ENCODE measurements at places on chromosomes 13 and 19.
A peak's percentile ranks its signal among the peaks of the same experiment; 100 is the strongest.

DNA sequence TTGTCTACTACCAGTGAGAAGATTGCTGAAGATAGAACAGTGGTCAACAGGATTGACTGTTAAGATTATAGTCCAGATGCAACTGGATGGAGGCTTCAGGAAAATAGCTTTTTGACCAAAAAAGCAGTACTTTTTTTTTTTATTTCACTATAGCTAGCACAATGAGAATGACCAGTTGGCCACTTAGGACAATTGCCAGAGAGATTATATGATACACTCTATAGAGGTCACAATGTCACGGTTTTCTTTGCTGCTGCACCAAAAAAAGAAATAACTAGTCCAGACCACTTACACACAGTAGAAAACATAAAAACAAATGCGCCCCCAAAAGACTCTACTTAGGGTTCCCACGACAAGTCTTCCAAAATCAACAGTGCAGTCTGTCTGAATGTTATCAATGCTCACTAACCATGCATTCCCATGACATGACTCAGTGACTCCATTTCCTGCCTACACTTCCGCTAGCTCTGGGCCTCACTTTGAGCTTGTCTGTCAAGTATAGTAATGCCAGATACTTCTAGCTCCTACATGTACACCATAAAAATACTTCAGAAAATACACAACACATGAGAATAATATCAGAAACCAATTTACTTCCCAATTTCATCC, 209.1 kb upstream of the STARD13 start:
- DNase-seq, result no peak

- DNase-seq, result no peak
Measured at GRCh38 chr13:110132225-110132982, 174.6 kb downstream of the COL4A1 start.

- no peak for DNase-seq
Measured at GRCh38 chr13:59906413-59907049, 257.2 kb downstream of the DIAPH3 start.

DNA sequence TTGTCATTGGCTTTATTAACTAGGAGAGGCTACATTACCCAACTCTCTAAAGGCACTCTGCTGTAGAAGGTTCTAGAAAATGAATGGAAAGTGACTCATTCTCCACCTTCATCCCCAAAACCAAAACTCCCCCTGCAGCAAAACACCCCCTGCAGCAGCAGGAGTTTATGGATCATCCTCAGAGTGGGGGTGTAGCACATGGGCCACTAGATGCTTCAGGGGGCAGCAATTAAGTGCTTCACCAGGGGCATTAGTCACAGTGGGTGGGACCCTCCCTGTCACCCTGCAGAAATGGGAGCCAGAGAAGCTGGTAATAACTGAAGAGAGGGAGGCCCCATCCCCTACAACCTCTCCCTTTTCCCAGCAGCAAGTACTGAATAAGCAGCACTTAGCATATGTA, 64.5 kb upstream of the MED4 start:
- no peak for DNase-seq

GRCh38 chr13:74062933-74063332, 71.3 kb downstream of the KLF12 start:
- DNase-seq, result no peak

- DNase-seq, result no peak
Measured at GRCh38 chr19:17170538-17171297, 44.4 kb upstream of the USE1 start.

GRCh38 chr19:58544591-58545285, 874 bp downstream of the TRIM28 start:
- peak; percentile 50 for DNase-seq

GRCh38 chr13:68124437-68125086, 894.4 kb upstream of the PCDH9 start:
- no peak for DNase-seq

GRCh38 chr13:27168086-27168485, 3.5 kb downstream of the USP12 start:
- no peak for DNase-seq

DNA sequence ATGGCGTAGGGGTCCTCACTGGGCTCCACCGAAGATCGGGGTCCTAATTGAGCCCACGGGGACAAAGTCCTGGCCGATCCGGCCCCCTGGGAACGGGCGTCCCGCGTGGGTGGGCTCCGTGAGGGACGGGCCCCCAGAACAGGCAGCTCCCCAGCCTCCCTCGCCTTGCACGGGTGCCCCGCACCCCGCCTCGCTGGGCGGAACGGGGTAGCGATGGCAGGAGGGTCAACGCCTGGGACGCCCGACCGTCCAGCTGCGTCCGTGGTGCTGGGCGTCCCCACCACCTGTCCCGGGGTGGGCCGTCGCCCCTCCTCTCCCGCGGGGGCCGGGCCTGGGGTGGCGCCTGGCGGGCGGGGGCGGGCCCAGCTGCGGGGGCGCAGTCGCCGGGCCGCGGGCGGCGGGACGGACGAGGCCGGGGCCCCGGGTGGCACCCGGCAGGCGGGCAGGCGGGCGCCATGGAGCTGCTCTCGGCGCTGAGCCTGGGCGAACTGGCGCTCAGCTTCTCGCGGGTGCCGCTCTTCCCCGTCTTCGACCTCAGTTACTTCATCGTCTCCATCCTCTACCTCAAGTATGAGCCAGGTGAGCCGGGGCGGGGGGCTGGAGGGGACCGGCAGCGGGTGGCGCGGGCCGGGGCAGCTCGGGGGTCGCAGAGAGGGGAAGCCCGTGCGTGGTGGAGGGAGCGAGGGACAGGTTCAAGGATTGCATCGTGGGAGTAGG, at the start of gene TMEM38A:
TSS of gene TMEM38A (plus strand) at position 377 of the 717 bp plus-strand sequence. CDS start at position 456, 79 bp downstream.
- peak; percentile 31 for DNase-seq

DNA sequence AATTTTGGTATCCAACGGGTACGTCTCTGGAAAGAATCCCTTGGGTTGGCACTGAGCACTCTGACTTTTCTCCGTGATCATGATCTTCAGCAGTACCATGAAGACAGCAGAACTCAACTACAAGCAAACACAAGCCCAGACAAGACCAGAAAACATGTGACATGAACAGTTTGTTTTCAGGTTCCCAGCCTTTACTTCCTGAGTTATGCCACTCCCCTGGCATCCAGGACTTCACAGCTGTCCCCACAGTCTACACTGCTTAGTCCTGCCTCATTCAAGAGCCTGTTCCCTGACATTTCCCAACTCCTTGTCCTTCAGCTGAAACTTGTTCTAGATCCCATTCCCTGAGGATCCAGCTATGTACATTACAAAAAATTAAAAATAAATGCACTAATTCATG, 4.9 kb upstream of the N4BP2L1 start:
- DNase-seq, result no peak

DNA sequence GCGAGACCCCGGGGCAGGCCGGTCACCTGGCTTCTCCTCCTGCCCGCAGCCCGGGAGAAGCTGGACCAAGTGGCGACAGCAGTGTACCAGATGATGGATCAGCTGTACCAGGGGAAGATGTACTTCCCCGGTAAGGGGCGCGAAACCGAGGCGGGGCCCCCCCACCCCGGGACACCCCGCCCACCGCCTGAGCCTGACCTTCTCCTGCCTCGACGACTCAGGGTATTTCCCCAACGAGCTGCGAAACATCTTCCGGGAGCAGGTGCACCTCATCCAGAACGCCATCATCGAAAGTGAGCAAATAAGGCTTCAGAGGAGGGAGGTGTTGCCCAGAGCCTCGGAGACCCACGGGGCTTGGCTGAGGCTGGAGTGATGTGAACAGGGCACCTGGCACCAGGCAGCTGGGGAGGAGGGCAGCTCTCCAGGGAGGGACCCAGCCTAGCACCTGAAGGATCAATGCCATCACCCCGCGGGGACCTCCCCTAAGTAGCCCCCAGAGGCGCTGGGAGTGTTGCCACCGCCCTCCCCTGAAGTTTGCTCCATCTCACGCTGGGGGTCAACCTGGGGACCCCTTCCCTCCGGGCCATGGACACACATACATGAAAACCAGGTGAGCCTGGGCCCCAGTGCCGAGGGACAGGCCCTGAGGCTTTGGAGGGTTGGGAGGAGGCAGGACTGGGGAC, 629 bp downstream of the IZUMO4 start:
- peak; percentile 39 for DNase-seq

DNA sequence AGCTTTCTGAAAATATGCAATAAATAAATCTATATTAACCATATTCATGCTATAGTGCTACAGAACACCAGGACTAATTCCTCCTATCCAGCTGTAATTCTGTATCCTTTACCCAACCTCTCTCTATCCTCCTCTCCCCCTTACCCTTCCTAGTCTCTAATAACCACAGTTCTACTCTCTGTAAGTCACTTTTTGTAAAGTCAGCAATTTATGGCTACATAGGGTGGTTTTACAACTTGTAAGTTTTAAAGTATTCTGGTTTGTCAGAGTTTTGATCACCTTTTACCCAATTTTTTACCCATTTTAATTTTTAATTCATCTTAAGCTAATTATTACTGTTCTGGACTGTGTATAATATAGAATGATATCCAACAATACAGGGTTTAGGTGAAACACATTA, 34.0 kb downstream of the MTRF1 start:
- DNase-seq, result no peak

DNA sequence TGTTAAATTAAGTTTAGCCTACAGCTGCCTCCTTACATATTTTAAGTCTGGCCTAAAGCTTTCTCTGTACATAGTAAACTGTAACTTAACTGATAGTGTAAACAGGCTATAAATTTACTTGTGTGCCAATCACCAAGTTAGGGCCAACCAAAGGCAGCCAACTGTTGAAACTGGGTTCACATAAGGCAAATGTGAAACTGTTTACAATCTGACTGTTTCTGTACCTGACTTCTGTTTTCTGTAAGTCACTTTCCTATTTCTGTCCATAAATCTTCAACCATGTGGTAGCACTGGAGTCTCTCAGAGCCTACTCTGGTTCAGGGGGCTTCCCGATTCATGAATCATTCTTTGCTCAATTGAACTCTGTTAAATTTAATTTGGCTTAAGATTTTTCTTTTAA, 103.1 kb downstream of the RAP2A start:
- DNase-seq, result no peak

DNA sequence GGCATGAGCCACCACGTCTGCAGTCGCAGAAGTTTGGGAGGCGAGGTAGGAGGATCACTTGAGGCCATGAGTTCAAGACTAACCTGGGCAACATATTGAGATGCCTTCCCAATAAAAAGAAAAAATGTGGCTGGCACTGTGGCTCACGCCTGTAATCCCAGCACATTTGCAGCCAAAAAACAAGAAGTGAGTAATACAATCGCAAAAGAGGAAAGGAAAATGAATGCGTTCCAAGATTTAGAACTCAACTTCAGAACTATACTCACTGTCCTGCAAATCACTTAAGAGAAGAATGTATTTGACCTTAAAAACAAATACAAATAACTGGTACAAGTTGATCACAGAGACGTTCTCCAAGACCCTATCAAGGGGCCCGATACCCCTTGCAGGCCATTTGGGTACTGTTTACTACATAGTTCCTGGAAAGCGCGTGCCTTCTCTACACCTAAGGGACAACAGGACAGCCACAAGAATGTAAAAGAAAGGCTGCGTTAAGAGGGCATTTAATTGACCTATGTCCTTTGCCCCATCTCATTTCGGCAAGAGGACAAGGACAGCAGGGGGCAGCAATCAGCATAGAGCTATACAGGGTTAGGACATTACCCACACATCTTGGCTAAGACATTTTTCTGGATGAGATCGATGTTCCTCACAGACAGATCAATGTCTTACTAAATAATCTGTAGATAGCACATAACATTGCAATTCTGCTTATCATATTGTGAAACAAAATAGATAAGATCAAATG, 41.3 kb downstream of the FLT3 start:
- DNase-seq, result no peak

DNA sequence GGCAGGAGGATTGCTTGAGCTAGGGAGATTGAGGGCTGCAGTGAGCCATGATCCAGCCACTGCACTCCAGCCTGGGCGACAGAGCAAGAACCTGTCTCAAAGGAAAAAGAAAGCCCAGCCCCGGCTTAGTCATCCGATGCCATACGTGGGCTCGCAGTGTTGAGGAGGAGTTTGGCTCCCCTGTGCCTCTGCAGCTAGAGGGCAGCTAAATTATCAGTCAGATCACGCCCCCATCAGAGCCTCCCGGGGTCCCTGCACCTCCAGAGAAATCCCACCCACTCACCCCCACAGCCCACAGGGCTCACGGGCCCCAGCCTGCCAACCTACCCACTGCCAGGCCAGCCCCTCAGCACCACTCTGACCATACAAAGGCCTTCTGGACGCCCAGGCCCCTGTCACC, 27.6 kb downstream of the MAU2 start:
- no peak for DNase-seq

DNA sequence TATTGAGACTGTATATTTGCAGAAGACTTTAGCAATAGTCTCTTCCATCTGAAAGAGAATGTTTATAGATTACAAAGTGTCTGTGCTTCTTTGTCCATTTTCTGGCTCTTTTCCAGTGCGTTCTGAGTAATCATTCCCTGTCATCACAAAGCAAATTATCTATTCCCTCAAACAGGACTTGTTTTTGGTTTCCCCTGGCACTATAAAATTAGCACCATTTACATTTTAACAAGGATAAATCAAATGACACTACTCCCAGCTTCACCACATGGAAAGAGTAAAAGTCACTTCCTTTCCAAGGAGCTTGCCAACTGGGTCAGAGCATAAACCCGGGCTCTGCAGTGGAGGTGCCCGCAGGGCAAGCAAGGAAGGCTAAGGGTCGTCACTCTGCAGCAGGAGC, 88.1 kb downstream of the SHISA2 start:
- DNase-seq, result no peak

DNA sequence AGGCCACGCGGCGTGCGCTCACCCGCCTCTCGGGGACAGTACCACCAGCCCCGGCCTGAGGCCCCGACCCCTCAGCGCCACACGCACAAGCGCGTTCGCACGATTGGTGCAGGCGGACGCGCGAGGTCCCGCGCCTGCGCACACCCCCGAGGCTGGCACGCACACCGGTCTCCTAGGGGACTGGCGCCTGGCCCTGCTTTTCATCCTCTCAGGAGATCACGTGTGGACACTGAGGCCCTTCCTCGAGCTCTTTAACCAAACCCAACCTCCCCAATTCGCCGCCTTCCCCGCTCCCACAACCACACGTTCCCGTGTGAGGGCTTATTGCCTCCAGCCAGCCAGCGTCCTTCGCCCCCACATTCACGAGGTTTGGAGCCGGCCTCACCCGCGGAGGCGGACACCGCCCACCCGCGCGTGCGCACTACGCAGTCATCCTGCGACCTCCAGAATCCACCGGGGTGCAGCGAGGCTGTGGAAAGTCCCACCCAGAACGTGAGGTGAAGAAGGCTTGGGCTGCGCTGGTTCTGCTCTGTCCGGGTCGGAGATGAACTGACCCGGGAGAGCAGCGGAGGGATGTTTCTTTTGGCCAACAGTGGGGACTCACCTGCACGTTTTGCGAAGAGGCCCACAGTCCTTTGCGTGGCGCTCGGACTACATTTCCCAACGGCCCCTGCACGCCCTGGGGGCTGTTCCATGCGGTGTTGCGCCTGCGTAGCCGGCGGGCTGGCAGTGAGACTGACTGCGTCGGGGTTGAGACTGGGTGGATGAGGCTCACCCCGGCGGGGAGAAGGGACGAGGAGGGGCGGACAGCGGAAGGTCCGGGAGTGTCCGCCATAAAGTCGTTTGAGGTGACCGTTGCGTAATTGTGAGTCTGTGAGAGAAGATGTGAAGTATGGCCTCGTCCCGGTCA, 539 bp upstream of the ZNF667 start:
- no peak for DNase-seq

GRCh38 chr13:89066868-89067466, 1395.8 kb downstream of the SLITRK5 start:
- DNase-seq, result no peak

GRCh38 chr13:40432018-40432978, 234.1 kb downstream of the FOXO1 start:
- no peak for DNase-seq
